ENCODE measurements at places on chromosomes 5 and 9.

DNA sequence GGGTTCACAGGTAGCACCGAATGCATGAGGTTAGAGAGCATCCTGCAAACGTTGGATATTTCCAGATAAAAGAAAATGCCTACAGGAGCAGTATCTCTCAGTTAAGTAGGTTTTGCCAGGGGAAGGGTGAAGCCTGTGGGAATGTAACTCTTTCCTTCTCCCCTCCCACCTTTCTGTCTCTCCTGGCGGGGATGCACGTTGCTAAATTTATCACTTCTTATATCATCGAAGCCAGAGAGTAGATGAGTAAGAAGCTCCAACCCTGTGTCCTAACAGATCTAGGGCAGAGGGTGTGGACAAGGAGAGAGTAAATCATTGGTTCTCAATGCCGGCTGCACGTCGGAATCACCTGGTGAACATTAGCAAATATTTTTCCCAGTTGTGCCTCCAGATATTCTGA is 457.5 kb downstream of the ENC1 start:
- DNase-seq: no peak

DNA sequence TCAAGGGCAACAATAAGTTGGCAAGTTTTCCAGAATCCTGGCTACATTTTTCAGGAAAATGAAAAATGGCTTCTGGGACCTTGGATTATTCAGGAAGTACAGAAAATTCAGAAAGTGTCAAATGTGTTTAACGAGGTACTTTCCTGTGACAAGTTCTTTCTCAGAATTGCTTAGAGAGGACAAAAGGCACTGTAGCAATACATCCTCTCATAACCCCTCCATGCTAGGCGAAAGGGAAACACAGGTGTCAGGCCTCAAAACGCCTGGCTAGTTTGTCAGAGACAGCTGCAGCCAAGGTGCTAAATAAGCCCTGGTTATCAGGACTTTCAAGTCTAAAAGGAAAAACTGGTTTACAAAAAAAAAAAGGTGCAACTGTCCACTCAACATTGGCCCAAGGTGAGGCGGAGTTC is 115.2 kb downstream of the GNAQ start:
- no peak for DNase-seq

DNA sequence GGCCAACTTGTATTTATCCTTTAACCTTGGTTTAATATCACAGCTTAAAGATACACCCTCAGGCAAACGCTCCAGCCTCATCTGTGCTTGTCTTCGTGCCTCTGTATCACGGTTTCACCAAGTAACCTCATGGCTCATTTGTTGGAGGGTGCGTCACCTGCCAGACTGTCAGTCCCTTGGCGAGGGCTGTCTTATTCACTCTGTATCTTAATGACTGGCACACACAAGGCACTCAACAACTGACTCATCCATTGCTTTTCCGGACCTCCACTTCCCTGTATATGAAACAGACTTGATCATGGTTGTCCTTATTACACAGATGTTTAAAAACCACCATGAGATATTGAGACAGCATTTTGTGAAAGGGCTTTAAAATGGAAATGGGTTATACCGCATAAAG is 28.0 kb downstream of the LCP2 start:
- DNase-seq: no peak

- DNase-seq: no peak
These were observed 45.4 kb downstream of the PPP2R2B start for GRCh38 chr5:146832985-146833732.

DNA sequence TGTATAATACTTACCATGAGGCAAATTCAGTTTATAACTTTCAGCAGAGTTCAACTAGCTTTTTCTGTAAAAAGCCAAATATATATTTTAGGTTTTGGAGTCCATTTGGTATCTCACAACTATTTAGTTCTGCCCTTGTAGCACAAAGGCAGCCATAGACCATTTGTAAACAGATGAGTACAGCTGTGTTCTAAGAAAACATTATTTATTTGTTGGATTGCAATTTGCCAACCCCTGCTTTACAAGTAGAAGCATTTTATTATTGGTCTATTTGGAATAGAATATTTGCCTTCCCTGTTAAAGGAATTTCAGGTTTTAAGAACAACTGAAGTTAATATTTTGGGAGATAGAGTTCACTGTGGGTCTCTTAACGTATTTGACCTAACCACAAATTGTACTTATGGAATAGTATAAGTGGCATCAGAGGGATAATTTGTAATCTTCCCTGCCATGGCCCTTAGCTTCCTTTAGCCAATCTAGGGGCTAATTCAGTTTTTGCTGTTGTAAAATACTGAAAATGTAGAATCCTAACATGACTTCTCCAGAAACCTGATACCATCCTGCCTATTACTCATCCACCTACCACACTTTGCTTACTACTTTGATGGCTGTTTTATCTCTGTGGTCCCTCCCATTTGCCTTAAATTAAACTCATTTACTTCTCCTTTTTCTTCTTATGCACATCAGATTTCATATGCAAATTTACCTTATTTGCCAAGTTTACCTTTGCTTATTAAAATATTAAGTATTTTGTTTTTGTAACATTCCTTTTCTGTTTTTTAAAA is 109.2 kb downstream of the DMXL1 start:
- no peak for DNase-seq

GRCh38 chr5:18487928-18488480 is 853.7 kb downstream of the TAF11L14 start:
- DNase-seq: no peak
